Uterus (tissue), 4 donors: ENCODE measurements at places on chromosomes 3 and 15. TPM values are rescaled to one million over a fixed set of nuclear protein-coding genes. Genes with fewer than 3 reads are reported as not detected.
A peak's percentile ranks its signal among the peaks of the same experiment; 100 is the strongest.

DNA sequence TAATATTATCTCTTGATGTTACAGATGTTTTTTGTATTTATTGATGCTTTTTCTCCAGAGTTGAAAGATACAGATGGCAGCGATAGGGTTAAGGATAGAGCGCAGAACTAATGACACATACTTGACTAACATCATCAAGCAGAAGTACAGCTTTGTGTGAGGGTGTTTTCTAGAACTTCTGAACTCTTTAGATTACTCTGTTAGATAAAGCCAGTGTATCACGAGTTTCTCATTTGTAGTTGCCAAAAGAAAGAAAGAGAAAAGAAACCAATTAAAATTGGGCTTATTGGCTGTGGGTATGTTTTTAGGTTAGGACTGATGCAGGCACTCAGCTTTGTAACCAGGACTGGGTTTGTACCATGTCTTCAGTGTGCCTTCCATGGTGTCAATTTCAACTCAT, 6.6 kb upstream of the GPR171 start:
- DNase-seq = no peak

GRCh38 chr3:184592371-184593219, 31.0 kb downstream of the EPHB3 start:
- peak; percentile 88 for DNase-seq

GRCh38 chr15:25184356-25185155, 229.8 kb downstream of the SNRPN start:
- no peak for DNase-seq

GRCh38 chr3:129005526-129006303, 4.6 kb downstream of the EFCC1 start:
- no peak for DNase-seq

DNA sequence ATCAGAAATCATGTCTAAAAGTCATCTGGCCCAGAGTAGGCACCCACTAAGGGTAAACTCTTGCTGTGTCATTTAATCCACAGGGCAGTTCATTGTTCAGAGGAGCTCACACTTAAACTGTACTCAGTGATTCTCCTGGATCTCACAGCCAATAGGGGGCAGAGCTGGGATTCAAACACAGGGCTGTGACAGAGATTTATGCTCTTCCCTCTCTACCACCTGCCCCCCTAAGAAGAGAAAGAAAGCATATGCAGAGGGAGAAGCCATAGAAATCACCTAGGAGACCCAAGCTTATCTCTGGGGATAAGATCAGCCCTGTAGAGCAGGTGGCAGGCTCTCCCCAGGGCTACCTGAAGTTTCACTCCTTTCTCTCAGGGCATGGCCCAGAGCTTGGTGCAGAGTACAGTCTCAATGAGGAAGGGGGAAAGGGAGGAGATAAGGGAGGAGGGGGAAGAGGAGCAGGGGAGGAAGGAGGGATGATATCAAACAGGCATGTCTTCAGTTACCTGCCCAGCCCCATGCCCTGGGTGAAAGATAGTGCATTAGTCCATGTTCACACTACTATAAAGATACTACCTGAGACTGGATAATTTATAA, 51.8 kb upstream of the ADPGK start:
- no peak for DNase-seq

DNA sequence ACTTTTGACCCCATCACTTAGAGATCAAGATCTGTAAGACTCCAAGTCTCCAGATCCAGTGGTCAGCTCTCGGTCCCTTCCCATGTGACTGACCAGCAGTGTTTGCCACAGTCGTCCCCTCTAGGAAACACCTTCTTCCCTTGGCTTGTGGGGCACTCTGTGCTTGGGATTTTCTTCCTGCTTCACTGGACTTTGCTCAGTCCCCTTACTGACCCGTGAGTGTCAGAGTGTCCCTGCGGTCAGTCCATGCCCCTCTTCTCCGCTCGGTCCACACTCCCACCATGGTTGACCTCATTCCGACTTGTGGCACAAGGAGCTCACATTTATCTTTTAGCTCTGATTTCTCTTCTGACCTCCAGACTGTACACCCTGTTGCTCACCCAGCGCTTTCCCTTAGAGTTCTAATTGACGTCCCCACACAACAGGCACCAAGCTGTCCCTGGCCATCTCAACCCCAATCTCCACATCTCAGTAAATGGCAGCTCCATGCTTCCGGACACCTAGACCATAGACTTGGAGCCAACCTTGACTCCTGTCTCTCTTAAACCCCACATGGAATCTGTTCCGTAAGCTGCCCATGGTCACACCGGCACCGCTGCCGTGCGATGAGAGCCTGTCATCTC, 67.9 kb downstream of the APBA2 start:
- DNase-seq = no peak

GRCh38 chr15:59011262-59011952, 23.9 kb downstream of the RNF111 start:
- DNase-seq = no peak

DNA sequence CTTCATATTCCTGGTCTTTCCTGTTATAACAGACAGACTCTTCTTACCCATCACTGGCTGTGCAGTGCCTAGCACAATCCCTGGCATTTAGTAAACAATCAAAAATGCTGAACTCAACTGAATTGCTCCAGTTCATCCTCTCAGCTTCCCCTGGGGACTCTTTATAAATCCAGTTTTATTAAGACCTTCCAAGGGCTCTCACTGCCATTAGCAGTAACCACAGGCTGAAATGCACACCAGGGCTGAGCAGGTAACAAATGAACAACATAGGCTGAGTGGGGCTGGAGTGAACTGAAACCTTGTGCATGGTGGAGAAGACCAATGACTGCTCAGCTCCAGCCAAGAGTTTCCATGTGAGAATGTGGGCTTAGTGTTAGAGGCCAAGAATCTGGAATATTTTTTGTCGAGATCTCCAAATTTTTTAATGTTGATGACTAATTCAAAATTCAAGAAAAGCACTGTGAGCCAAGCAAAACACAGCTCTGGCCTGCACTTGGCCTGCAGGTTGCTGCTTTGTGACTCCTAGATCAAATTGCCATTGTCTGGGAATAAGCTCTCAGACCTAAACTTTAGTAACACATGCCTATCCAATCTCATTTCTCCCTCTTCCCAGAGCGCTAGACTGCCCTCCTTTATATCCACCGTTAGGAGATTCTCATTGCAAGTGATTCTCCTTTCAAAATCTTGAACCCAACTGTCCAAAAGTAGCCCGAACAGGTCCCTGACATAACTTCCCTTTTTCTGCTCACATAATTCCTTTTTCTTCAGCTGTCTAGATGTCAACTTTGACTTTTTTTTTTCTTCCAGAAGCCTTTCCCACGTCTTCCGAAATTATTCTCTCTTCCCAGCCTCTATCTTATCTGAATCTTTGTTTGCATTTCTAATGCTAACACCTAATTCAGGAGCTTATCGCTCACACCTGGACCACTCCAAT, 7.4 kb downstream of the SQOR start:
- no peak for DNase-seq

- peak; percentile 61 for DNase-seq
These were observed 91.1 kb upstream of the KLF13 start for GRCh38 chr15:31235311-31236183.

TRPC1 gene
- 20.5 TPM for total RNA-seq

MEIS2 gene
- total RNA-seq = 184 TPM

ZNF654 gene
- total RNA-seq = 22.5 TPM
